Kidney (tissue), 22 donors: ENCODE measurements at places on chromosomes 7 and 10. TPM values are rescaled to one million over a fixed set of nuclear protein-coding genes. Genes with fewer than 3 reads are reported as not detected.

GRCh38 chr10:127148933-127149220 lies 47.5 kb downstream of the INSYN2A start:
- H3K27ac ChIP-seq: no peak overlapping the region
- H3K4me1 ChIP-seq: no peaks in the 10 kb centered on the region
- H3K27me3 ChIP-seq: no peaks in the 10 kb centered on the region
- no peaks in the 10 kb centered on the region for H3K36me3 ChIP-seq

Gene GPC2
- total RNA-seq: 1.8 TPM

DNA sequence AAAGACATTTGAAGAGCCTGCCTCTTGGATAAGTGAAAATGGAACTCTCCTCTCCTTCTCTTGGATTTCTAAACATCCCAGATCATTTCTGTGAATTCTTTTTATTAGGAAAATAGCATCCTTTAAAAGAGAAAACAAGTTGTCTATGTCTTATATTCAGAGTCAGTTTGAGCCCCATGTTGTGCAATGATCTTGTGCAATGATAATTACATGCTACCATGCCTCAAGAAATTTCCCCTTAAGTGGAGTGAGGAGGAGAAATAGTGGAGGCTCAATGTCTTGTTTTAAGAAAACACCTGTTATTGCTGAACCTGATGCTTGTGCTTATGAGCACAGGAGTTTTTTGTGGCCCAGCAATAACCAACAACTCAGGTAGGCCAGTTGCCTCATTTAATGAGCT lies 103.6 kb downstream of the NPSR1 start:
- no peak overlapping the region for H3K27ac ChIP-seq
- H3K36me3 ChIP-seq: no peaks in the 10 kb centered on the region
- no peak for DNase-seq
- H3K4me1 ChIP-seq: no peaks in the 10 kb centered on the region
- no peak overlapping the region for H3K4me3 ChIP-seq

GRCh38 chr7:6175645-6176044 lies 96.8 kb downstream of the CYTH3 start:
- H3K27me3 ChIP-seq: no peaks in the 10 kb centered on the region
- H3K4me3 ChIP-seq: no peak overlapping the region
- H3K36me3 ChIP-seq: peaks cover 2% of the 10 kb centered on the region
- DNase-seq: peak; percentile 9
- H3K4me1 ChIP-seq: no peaks in the 10 kb centered on the region
- H3K27ac ChIP-seq: no peak overlapping the region

Gene TRPV5
- total RNA-seq: 1.4 TPM

- no peaks in the 10 kb centered on the region for H3K27me3 ChIP-seq
- H3K4me1 ChIP-seq: peaks cover 22% of the 10 kb centered on the region
- no peak overlapping the region for H3K27ac ChIP-seq
- no peak for DNase-seq
- no peak overlapping the region for H3K4me3 ChIP-seq
- no peaks in the 10 kb centered on the region for H3K36me3 ChIP-seq
Observed at GRCh38 chr7:6478186-6478585, 30.4 kb upstream of the DAGLB start.

Gene AASS
- 24.2 TPM for total RNA-seq

Gene HOXA9
- total RNA-seq: 36.8 TPM

Gene GJC3
- not detected for total RNA-seq

Gene TMEM236
- 1.9 TPM for total RNA-seq

- H3K36me3 ChIP-seq: no peaks in the 10 kb centered on the region
- peak overlapping the region; percentile 94 for H3K27ac ChIP-seq
- H3K4me1 ChIP-seq: peaks cover 15% of the 10 kb centered on the region
- peak; percentile 67 for DNase-seq
Observed at GRCh38 chr7:92717993-92718716, 118.2 kb downstream of the CDK6 start.

- DNase-seq: no peak
- no peaks in the 10 kb centered on the region for H3K27me3 ChIP-seq
- H3K36me3 ChIP-seq: no peaks in the 10 kb centered on the region
- no peak overlapping the region for H3K4me3 ChIP-seq
- no peaks in the 10 kb centered on the region for H3K4me1 ChIP-seq
Observed at GRCh38 chr10:126384269-126384873, 3.9 kb downstream of the ADAM12 start.

Gene WDR86
- total RNA-seq: 5.9 TPM

- H3K27me3 ChIP-seq: no peaks in the 10 kb centered on the region
- H3K4me3 ChIP-seq: no peak overlapping the region
- no peaks in the 10 kb centered on the region for H3K4me1 ChIP-seq
- H3K27ac ChIP-seq: no peak overlapping the region
Observed at GRCh38 chr7:78450706-78451105, 652.1 kb downstream of the PHTF2 start.

DNA sequence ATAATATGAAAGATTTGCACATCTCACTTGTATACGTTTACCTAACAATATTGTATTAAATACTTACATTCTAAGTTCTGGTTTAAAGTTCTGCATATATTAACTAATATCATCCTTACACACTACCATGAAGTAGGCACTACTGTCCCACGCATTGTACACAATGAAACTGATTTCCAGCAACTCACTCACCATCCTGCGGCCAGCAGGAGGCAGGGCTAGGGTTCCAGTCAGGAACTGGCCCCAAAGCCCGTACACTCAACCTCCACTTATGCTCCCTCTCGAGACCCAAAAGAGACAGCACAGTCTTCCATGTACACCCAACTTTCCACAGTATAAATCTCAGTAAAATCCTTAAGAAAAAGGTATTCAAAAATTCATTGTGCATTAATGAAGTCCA lies 41.4 kb downstream of the GRID1 start:
- H3K27ac ChIP-seq: no peak overlapping the region
- no peaks in the 10 kb centered on the region for H3K36me3 ChIP-seq
- no peaks in the 10 kb centered on the region for H3K4me1 ChIP-seq
- no peak overlapping the region for H3K4me3 ChIP-seq
- no peak for DNase-seq
- no peaks in the 10 kb centered on the region for H3K27me3 ChIP-seq

Gene ADGRA1
- 0.91 TPM for total RNA-seq

Gene FFAR4
- total RNA-seq: 1.0 TPM

Gene FAM237B
- not detected for total RNA-seq

Gene ABCA13
- total RNA-seq: 6.0 TPM

DNA sequence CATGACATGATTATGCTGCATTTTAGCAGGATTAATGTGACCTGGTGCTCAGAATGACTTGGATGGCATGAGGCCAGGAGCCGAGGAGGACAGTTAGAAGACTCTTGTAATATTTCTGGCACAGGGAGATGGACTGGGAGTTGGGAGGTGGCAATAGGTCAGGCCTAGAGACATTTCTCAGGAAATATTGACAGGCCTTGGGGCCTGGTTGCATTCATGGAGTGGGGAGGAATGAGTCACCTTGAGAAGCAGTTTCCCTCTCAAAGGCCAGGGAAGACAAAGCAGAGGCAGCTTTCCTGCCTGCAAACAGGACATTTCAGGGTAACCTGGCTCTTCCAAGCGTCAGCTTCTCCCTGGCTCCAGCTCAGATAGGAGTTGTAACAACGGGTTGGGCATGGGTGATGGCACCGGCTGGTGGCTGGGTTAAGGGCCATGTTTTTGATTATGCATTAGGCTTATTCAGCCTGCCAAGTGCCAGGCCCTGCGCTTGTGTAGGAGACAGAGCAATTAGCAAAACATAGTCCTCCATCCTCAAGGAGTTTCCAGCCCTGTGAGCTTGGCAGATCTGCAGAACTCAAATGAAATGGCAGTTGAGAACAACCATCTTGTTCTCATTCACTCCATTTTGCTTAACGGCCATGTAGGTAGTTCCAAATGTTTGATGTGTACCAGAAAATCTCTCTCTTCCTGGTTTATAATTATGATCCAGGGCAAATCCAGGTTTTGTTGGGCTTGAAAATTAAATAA lies 38.2 kb downstream of the HK1 start:
- no peak overlapping the region for H3K4me3 ChIP-seq
- no peaks in the 10 kb centered on the region for H3K36me3 ChIP-seq
- H3K4me1 ChIP-seq: peaks cover 18% of the 10 kb centered on the region
- no peak for DNase-seq
- no peaks in the 10 kb centered on the region for H3K27me3 ChIP-seq

Gene CH25H
- 3.2 TPM for total RNA-seq

Gene CLCN1
- 0.35 TPM for total RNA-seq

GRCh38 chr10:47081264-47081663 lies 170.0 kb downstream of the PTPN20 start:
- H3K27me3 ChIP-seq: no peaks in the 10 kb centered on the region
- H3K27ac ChIP-seq: no peak overlapping the region
- no peaks in the 10 kb centered on the region for H3K36me3 ChIP-seq
- H3K4me1 ChIP-seq: no peaks in the 10 kb centered on the region
- DNase-seq: no peak

Gene MYL10
- not detected for total RNA-seq

DNA sequence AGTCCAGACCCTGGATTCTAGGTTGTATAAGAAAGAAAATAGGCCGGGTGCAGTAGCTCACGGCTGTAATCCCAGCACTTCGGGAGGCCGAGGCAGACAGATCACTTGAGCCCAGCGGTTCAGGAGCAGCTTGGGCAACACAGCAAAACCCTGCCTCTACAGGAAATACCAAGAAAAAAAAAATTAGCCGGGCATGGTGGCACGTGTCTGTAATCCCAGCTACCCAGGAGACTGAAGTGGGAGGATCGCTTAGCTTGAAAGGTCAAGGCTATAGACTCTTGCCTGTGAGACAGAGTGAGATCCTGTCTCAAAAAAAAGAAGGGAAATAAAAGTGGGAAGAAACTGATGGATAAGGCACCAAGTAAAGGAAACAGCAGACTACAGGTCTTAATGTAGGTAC lies 287.9 kb upstream of the KLF14 start:
- H3K36me3 ChIP-seq: no peaks in the 10 kb centered on the region
- H3K27ac ChIP-seq: no peak overlapping the region
- peaks cover 25% of the 10 kb centered on the region for H3K4me1 ChIP-seq
- peak; percentile 70 for DNase-seq

GRCh38 chr7:126529254-126529653 lies 723.5 kb downstream of the GRM8 start:
- H3K36me3 ChIP-seq: no peaks in the 10 kb centered on the region
- H3K27ac ChIP-seq: no peak overlapping the region
- H3K4me1 ChIP-seq: no peaks in the 10 kb centered on the region
- no peaks in the 10 kb centered on the region for H3K27me3 ChIP-seq

Gene SUFU
- total RNA-seq: 18.9 TPM

- no peaks in the 10 kb centered on the region for H3K36me3 ChIP-seq
- no peaks in the 10 kb centered on the region for H3K4me1 ChIP-seq
- H3K27me3 ChIP-seq: no peaks in the 10 kb centered on the region
Observed at GRCh38 chr10:85177767-85178166, 849.4 kb downstream of the CCSER2 start.
